Left forelimb (tissue), 1 donor: ENCODE measurements at places on chromosomes 6 and 20.
A peak's percentile ranks its signal among the peaks of the same experiment; 100 is the strongest.

- DNase-seq, result no peak
These were observed 484.9 kb downstream of the COL12A1 start for GRCh38 chr6:74720923-74721322.

- DNase-seq, result peak; percentile 31
These were observed 150.4 kb downstream of the GRM4 start for GRCh38 chr6:33995309-33996119.

DNA sequence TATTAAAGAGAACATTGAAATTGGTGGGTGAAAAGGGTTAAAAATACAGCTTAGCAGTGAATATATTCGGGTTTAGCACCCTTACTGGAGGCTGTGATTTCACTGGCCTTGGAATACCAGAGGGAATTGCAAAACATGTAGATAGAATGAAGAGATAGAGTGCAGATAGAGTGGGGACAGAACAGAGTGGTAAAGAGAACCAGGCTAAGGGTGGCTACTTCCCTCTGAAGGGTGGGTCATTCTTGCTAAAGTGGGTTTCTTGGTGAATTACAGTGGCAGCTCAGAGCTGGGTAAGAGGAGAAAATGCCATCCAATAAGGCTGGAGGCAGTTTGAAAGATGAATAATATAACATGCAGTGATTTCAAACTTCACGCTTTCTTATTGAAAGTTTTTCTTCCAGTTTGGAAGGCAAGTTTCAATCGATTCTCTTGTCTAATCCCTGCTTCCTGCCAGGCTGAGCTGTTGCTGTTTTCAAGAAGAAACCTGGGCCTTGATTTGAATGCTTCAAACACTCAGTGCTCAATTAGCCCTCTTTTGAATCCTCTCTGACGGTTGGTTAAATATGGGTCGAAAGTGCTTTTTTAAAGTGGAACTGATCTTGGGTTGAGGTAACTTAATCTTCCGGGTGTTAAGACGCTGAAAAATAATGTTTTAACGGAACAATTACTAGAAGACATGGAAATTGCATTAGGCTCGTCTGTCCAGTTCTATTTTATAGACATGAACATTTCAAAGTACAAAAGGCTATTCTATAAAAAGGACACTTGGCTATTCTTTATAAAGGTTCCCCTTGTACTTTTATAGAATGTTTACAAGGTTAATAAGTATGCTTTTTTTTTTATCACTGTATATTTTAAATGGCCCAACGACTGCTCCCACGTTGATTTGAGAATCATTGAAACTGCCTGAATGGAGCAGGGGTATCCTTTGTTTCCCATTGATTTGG lies 203.3 kb downstream of the BCAS1 start:
- no peak for DNase-seq

GRCh38 chr6:37503309-37503965 lies 3.7 kb upstream of the CCDC167 start:
- DNase-seq, result no peak

DNA sequence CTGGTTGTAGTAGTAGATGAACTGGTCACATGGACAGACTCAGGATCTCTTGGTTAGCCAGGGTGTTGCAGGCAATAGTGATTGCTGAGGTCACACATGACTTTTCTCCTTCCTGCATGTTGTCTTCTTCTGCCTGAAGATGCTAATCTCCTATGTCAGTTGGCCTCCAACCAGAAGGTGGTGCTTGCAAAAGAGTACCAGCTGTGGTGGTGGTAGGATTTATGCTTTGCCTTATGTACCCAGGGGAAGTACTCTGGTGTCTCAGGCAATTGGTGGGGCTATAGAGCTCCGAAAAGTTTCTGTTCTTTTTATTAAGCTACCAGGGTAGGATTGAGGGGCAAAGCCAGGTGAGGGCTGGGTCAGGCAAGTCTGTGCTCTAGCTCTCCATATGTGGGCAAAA lies 98.5 kb downstream of the CARMIL1 start:
- DNase-seq, result no peak
